ENCODE measurements at places on chromosomes 1 and 21.
A peak's percentile ranks its signal among the peaks of the same experiment; 100 is the strongest.

- no peak for DNase-seq
Observed at GRCh38 chr1:189311915-189312314, 1165.7 kb downstream of the BRINP3 start.

DNA sequence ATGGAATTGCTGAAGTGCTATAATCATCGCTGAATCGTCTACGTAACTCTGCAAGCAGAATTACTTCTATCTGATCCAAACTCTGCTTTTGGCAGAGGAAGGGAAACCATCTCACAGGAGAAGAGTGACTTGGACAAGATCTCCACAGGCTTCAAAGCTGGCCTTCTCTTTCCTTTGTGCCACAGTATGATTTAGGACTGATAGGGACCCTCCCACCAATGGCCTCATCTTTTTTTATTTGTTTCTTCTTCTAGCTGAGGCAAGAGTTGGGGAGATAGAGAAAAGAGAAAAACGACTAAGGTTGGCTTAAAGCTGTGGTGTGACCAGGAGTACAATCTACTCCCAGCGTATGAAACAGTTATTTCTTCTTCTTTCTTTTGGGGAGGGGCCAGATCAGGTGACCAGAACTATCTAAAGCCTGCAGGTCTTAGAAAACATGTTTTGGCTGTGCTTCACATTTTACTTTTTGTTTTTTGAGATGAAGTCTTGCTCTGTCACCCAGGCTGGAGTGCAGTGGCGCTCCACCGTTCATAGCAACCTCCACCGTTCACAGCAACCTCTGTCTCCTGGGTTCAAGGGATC lies 35.0 kb downstream of the ZNF496 start:
- no peak for DNase-seq

GRCh38 chr1:97791251-97791650 lies 129.6 kb downstream of the DPYD start:
- no peak for DNase-seq

- no peak for DNase-seq
Observed at GRCh38 chr1:202266061-202266765, 72.6 kb downstream of the LGR6 start.

DNA sequence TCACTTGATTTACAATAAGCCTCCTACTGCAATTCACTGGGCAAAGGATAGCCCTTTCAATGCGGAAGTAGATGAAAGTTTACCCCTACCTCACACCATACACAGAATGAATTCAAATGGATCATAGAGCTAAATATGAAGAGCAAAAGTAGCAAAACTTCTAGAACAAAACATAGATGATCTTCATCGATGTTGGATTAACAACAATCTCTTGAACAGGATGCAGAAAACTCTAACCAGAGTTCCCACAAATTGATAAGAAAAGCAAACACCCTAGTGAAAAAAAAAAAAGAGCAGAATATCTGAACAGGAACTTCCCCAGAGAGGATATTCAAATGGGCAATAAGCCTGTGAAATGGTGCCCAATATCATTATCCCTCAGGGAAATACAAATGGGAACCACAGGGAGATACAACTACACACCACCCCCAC lies 1.9 kb upstream of the UBASH3A start:
- DNase-seq: no peak

DNA sequence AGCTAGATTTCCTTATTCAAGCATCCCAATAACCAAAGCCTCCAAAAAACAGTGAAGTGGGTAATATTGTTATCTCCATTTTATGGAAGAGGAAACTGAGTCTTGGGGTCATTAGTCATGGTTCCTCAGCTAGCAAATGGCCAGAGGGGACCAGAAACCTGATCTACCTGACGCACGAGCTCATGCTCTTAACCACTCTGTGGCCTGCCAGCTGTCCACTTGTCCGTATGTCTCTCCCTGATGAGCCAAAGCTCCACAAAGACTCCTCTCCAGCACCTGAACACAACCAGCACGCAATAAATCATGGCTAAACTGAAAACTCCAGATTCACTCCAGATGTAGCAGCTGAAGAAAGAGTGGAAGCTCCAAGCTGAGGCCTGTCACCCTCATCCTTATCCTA lies 5.8 kb downstream of the CAPN8 start:
- DNase-seq: no peak

DNA sequence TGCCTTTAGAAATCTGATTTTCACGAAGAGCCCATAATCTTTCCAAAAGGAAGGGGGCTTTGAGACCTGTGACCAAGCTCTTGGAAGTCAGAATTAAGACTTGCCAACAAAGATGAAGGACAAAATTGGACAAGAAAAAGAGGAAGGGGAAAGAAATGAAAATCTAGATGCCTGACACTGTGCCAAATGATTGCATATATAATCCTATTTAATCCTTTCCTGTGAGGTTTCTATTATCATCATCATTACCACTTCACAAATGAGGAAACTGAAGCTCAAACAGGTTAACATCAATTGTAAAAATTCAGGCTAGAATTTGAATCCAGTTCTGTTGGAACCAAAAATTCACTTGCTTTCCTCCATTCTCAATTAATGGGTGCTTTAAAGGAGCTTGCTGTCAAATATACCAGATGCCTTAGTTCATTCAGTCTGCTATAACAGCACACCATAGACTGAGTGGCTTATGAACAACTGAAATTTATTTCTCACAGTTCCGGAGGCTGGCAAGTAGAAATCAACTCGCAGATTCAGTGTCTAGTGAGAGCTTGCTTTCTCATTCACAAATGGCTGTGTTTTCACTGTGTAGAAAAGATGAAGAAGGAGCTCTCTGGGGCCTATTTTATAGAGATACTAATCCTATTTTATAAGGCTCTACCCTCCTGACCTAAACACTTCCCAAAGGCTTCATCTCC lies 197.5 kb upstream of the ST6GALNAC5 start:
- no peak for DNase-seq

- no peak for DNase-seq
Observed at GRCh38 chr1:109628540-109629321, 9.1 kb downstream of the AMPD2 start.

DNA sequence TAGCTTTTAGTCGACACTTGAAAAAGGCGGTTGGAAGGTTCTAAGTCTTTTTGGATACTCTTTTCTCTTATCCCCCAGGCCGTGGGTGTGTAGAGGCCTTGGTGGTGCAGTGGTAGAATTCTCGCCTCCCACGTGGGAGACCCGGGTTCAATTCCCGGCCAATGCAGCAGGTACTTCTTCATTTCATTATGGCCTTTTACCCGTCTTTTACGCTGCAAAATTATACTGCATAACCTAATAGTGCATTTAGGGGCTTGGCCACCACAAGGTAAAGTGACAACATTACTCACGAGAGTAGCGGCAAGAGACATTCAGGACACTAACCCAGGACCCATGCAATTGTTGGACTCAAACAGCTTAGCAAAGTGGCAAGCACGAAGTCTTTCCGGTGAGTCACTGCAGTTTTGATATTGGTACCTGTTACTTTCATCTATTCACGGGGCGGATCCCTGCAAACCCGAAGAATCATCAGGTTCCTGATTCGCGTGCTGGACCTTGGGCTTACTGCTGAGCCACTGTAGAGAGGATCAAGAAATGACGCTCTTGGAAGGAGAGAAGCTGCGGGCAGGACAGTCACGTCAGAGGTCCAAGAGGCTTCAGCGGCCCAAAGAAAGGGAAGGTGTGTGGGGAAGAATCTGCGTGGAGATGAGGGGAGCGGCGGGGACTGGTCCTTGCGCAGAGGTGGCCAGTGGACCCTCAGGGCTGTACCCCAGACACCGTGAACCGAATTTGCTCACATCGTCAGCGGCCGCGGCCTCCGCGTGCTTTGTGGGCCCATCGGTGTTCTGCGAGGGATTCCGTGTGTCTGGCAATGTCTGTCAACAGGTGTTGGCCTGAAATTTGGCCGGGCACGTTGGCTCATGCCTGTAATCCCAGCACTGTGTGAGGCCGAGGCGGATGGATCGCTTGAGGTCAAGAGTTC lies 12.9 kb upstream of the RNU1-4 start:
- DNase-seq: peak; percentile 62

GRCh38 chr1:111911776-111912515 lies 77.5 kb downstream of the KCND3 start:
- no peak for DNase-seq

DNA sequence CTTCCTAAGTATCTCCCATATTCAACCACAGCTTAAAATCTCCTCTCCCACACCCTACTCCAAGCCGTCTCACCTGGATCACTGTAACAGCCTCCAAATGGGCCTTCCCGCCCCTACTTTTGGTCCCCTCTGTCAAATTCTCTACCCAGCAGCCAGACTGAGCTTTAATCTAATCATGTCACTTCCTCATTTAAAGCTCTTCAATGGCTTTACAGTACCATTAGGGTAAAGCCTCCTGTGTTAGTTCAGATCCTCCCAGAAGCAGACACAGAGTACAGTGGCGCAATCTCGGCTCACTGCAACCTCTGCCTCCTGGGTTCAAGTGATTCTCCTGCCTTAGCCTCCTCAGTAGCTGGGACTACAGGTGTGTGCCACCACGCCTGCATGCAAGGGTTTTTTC lies 46.8 kb upstream of the PSEN2 start:
- no peak for DNase-seq

DNA sequence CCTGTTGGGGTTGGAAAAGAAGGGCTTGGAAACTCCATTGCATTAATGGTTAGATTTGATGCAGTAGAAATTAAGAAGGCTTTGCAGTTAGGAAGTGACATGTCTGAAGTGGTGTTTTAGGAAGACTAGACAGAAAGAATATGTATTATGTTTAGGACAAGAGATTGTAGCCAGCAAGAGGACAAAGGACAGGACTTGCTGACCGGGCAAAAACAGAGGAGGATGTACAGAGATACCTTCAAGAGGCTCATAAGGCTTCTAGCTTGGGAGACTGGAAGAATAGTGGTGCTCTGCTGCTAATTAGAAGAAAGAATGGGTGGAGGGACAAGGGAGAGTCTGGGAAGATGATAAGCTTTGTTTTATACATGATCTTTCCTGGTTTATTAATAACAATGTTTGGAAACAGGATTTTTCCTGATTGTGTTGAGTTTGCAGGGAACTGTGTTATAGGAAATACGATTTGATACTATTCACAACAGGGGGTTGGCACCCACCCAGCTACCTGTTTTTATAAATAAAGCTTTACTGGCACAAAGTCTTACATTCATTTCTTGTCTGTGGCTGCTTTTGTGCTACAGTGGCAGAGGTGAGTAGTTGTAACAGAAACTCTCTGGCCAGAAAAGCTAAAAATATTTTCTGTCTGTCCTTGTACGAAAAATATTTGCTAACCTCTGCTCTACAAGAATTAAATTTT lies 37.1 kb upstream of the TMCO2 start:
- no peak for DNase-seq

GRCh38 chr21:42578034-42578433 lies 64.4 kb downstream of the SLC37A1 start:
- no peak for DNase-seq

GRCh38 chr21:42157606-42158310 lies 61.2 kb upstream of the ABCG1 start:
- peak; percentile 3 for DNase-seq

GRCh38 chr1:39652105-39652504 lies 12.7 kb upstream of the HEYL start:
- no peak for DNase-seq

GRCh38 chr1:238252033-238252802 lies 361.5 kb upstream of the ZP4 start:
- peak; percentile 64 for DNase-seq

DNA sequence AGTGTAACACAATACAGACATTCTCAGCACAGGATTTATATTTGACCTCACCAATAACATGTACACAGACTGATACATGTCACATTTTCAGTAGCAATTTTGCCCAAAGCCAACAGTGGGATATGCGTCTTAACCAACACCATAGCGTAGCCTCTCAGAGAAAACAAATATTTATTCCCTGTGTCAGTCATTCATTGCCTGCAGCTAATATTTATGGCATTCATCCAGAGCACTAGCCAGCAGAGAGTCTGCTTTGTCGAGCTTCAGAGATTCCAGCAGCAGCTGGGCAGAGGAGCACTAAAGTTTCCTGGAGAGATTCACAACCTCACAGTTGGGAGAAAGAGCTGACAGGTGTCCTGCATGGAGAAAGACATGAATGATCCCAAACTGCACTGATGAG lies 400.7 kb upstream of the DAB1 start:
- DNase-seq: no peak

GRCh38 chr1:208691012-208691411 lies 446.8 kb upstream of the PLXNA2 start:
- DNase-seq: no peak

All from iPS-NIHi11 (cell line).